Cerebellar nuclear complex (tissue), 1 donor: ENCODE measurements at places on chromosomes 1 and 21.

DNA sequence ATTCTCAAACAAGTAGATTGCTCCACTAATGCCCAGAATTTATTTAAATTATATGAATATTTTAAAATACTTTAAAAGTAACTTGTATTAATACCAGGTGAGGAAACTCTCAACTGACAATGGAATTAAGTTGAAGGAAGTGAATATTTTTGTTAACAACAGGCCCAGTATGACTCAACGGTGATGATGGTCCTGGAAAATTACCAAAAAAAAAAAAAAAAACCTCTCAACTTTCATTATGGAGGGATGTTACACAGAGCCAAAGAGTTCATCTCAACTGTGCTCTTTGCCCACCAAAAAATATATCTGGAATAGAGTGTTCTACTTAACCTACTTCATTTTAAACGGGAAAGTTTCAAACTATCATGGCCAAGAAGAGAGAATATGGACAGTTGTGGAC is 28.3 kb downstream of the CFH start:
- DNase-seq: no peak

GRCh38 chr1:5969168-5969567 is 23.1 kb downstream of the NPHP4 start:
- DNase-seq: no peak

DNA sequence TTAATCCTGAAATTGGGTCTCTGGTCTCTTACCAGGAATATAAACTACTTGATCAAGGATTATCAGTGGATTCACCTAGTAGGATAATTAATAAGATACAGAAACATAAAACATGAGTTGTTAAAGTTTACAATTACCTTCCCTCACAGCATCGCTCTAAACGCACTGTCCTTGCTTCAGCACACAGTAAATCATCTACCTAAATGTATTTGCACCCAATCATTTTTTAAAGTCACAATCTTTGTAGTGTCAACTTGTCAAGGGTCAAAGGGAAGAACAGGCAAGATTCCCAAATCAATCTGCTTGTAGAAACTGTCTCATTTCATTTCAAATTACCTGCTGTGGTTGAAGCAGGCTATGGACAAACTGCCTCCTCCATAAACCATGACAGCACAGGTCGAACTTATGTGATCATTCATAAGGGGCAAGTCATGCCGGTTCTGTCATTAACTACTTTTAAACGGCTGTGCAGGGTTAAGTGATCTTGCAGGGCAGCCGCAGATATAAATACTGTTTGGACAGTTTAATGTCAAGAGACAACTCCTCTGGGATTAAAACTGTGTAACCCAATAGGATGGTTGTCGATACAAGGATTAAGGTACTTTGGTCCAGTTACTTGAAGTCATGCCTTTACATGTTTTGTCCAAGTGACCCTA is 93.6 kb downstream of the ZNF281 start:
- DNase-seq: no peak

DNA sequence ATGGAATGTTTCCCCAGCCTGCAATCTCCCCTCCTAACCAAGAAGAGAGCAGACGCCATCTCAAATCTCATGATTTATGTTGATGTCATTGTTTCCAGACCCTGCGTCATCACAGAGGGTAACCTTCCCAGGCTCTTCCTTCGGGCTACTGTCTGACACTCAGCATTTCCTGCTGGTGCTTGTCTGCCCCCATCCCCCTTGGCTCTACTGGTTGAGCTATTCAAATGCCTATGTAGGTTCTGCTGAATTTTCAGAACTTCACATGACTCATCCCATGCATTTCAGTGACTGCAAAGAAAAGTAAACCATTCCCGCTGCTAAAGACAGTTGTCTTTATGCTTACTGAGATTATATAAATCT is 24.8 kb upstream of the ITPKB start:
- DNase-seq: no peak

DNA sequence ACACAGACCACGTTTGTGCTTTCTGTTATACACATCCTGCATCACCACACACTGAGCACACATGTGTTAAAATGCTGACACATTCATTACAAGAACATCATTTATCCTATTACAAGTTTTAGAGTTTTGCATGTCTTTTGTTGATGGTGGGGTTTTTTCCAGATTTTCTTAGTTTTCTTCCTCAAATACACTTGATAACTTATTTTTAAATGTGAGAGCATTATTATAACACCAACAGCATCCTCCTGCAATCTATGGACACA is 67.3 kb downstream of the TGFBR3 start:
- DNase-seq: no peak

DNA sequence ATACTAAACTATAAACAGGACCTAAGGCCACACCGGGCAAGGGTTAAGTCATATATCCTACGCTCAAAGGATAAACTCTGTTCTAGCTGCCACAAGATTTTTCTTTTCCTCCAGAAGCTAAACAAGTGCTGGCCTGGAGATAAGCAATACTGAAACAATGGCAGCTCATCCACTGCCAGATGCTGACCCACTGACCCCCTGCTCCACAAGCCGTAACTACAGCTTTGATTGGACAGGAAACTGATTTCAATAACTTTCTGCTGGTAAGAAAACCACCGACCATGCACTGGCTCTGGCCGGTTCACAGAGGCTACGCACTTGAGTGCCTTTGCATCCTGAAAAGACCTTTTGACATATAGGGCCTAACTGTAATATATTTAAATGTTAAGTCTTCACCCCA is 51.3 kb upstream of the PLA2G2C start:
- no peak for DNase-seq

GRCh38 chr1:212203630-212204029 is 81.6 kb upstream of the PPP2R5A start:
- no peak for DNase-seq

DNA sequence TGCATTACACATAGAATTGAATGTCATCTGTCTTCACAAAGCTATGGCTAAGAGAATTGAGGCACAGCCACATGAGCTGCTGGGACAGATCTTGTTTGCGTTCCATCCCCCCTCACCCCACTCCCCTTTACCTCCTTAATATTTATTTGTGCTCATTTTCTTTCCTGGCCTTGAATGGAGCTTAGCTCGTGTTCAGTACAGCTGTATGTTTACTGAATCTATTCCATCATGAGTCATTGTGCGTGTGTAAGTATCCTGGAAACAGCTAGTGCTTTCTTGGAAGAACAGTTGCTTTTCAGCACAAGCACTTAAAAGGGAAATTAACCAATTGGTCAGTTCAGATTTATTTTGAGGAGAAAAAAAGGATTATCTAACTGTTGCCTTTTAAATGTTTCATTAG is 14.7 kb downstream of the PROX1 start:
- no peak for DNase-seq

GRCh38 chr1:145747398-145748247 is 28.3 kb downstream of the CD160 start:
- no peak for DNase-seq

- DNase-seq: no peak
Measured at GRCh38 chr21:26491663-26492062, 81.4 kb downstream of the CYYR1 start.

DNA sequence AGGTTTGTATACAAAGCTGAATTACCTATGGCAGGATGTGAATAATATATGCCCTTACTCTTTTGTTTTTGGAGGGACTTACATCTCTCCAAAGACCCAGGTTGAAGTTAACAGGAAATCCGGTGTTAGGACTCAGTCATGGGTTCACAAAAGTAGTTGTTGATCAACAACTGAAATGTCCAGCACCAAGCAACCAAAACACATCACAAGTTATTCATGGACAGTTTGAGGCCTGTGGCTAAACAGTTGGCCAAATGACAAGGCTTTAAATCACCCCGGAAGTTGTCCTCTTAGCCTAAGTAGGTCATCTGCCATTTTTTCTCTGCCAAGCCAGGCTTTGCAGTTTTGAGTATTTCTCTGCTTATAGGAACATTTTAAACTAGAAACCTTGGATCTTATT is 89.9 kb downstream of the CD247 start:
- DNase-seq: no peak

DNA sequence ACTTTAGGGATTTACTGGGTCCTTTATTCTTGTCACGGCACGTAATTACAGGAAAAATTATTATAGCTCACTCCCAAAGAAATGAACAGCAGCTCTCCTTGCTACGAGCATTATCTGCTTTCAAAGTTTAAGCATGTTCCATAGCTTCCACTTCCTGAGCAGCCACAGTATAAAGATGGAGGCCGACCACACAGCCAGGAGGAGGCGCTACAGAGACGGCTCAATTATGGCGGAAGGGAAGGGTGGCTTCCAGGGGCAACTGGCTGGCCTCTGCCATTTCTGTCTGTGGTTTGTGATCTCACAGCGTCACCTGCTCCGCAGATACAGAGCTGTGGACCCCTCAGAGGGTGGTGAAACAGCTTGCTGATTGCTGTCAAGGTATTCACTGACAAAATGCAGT is 212.3 kb upstream of the GREM2 start:
- DNase-seq: no peak

GRCh38 chr1:190250368-190250767 is 227.3 kb downstream of the BRINP3 start:
- DNase-seq: no peak

- DNase-seq: no peak
Measured at GRCh38 chr21:27487676-27488075, 520.8 kb upstream of the ADAMTS5 start.

DNA sequence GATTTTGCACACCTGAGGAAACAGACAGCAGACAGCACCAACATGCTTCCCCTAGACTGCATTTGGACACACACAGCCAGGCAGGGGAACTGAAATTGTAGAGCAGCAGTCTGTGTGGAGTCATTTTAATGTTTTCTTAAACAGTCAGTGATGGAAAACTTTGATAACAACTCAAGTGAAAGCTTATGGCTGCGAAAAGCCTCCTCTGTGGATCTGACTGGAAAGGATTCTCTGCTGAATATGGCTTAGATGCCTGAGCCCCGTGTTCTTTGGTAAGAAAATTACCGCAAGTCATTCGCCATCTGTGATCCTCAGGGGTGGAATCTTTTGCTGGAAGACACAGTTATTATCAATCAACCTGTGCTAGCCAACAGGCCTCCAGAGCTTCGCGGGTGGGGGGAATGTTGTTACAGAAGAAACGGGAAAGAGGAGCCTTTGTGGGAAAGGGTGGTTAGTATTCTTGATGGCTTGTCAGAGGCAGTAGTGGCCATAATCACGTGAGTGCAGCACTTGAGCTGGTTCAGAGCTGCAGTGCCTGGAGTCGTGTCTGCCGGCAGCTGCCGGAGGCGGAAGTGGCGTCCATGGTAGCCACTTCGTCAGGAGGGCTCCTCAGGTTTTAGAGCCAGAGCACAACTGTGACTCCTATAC is 204.7 kb downstream of the ST6GALNAC3 start:
- DNase-seq: no peak

DNA sequence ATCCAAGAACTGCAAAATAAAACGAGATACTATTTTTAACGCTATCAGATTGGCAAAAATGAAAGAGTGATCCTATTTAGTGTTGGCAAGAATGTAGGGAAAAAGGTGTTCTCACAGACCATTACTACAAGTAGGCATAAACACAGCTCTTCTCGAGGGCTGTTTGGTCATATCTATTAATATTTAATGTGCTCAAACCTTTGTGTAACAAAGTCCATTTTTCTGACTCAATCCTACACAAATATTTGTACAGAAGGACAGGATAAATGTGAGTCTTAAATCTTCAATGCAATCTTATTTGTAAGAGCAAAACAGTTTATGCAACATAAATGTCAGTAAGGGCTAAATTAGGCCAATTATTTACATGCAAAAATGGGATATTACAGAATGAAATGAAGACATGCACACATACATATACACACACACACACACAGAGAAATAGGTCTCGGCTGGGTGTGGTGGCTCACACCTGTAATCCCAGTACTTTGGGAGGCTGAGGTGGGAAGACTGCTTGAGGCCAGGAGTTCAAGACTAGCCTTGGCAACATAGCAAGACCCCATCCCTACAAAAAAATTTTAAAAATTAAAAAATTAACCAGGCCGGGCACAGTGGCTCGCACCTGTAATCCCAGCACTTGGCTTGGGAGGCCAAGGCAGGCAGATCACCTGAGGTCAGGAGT is 17.7 kb downstream of the DHCR24 start:
- DNase-seq: no peak

- DNase-seq: no peak
Measured at GRCh38 chr1:69943030-69943429, 262.3 kb downstream of the LRRC40 start.

GRCh38 chr1:96989302-96989701 is 267.7 kb downstream of the PTBP2 start:
- no peak for DNase-seq

DNA sequence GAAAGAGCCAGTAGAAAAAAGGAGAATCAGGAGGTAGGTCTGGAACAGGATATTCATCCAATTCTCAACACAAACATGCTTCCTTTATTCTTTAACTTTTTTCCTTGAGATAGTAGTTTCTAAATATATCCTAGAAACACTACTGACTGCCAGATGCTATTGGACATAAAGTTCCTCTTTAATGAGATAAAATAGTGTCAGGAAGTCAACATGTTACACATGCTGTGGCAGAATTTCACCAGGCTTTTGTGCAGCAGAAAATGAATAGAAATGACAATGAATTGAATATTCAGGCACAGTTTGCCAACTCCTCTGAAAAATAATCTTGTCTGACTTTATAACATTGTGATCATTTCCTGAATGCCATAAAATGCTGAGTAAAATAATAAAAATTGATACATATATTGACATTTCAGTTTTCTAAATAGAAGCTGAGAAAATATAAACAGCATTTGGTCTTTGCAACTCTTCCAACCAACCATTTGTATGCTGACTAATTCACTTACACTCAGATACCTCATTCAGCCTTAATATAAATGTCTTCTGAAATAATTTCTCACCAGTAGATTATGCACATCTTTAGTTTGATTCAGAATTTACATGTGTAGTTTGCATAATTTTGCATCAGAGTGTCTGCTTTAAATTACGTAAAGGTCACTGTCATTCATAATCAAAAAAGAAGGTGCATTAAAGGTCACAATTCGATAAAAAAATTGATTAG is 486.1 kb upstream of the ADGRL2 start:
- no peak for DNase-seq

GRCh38 chr1:65431111-65431705 is 10.7 kb downstream of the LEPR start:
- no peak for DNase-seq

DNA sequence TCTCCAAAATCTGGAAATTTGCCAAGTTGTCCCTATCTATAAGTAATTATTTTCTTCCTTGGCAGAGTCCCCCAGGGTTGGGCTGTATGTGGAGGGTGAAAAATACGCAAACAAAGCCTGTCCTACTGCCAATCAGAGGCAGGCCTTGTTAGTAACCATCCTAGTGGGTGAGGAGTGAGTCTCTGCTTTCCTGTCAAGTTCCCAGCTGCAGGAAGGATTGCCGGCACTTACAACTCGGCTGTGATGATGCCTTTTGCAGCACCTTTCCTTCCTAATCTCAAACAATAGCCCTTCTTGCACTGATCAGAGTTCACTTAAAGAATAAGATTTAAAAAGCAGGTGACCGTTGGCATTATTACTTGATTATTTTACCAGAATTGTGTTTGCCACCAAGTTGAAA is 31.3 kb upstream of the FGGY start:
- no peak for DNase-seq

- DNase-seq: no peak
Measured at GRCh38 chr1:36658838-36659237, 176.1 kb upstream of the CSF3R start.

DNA sequence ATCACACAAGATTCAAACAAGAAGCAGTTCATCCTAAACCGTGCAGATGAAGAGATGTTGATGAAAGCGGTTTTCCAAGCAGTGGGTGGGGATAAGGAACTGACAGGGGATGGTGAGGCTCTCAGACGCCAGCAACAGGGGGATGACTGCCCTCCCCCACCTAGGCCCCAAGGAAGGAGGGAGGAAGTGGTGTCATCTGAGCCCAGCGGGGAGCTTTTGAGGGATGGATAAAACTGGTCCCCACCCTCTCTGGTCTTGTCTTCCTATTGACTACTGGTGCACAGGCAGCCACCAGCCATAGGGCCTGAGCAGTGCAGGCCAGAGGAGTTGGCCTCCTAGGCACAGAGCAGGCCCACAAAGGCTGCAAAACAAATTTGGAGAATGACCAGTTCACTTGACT is 175.5 kb downstream of the HUNK start:
- DNase-seq: no peak
